RPMI8226 (cell line): ENCODE measurements at places on chromosomes 12 and 14.
A peak's percentile ranks its signal among the peaks of the same experiment; 100 is the strongest.

DNA sequence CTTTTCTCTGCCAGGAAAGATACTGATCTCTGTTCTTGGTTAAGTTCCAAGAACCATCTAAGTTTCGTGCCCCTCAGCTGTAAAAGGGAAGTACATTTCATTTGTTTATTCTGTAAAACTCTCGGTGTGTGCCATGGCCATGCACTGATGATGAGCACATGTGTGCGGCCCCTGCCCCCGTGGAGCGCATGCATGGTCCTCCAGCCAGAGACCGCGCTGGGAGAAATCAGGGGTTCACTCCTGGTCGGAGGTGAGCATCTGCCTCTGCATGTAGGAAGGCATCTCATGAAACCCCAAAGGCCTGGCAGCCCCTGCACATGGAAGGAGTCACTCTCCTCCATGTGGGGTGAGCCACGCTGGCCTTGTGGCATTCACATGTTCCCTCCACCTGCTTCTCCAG, 102.5 kb upstream of the RTL1 start:
- DNase-seq: no peak

GRCh38 chr12:71727958-71728357, 26.7 kb upstream of the RAB21 start:
- DNase-seq: no peak

- no peak for DNase-seq
These were observed 91.1 kb downstream of the IRF2BPL start for GRCh38 chr14:76937181-76938091.

DNA sequence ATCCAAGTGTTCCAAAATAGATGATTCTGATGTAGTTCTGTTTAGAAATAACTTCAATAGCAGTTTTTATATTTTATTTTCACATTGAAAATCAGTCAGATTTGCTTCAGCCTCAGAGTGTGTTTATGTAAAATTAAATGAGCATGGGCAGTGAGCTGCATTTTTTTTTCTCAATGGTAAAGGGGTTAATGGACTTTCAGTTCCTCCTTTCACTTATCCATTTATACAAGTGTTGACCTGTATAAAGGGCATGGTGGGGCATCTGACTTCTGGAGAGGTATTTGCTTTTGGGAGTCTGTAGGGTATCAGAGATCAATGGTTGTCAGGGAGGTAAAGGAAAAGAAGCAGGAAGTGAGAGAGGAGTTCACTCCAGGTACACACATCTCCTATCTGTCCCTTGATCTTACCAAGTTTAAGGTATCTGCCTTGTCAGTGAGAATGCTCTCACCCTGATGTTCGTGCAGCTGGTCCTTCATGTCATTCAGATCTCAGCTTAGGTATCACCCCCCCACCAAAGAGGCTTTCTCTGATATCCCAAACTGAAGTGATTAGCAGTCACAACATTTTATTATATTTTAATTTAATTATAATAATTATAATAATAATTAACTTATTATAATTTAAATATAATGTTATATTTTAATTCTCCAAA, 181.6 kb upstream of the LMNTD1 start:
- peak; percentile 5 for DNase-seq

DNA sequence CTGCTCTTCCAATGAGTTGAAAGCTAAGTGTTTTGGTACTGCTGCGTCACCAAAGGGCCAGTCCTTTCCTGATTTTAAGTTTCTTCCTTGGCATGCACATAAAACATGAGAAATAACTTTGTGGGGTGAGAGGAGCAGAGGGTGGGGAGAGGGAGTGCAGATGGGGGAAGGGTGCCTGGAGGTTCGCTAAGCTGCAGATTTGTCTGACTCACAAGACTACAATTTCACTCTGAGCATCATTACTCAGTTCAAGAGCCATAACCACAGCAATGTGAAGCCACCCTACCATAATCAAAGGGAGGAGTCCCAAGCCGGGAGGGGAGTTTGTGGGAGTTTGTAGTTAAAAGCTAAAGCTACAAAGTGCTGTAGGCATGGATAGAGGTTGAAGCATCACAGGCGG, 136.1 kb downstream of the ANO2 start:
- no peak for DNase-seq

GRCh38 chr12:6171409-6172015, 28.7 kb upstream of the CD9 start:
- no peak for DNase-seq

GRCh38 chr14:60926002-60926401, 54.9 kb downstream of the TRMT5 start:
- no peak for DNase-seq

DNA sequence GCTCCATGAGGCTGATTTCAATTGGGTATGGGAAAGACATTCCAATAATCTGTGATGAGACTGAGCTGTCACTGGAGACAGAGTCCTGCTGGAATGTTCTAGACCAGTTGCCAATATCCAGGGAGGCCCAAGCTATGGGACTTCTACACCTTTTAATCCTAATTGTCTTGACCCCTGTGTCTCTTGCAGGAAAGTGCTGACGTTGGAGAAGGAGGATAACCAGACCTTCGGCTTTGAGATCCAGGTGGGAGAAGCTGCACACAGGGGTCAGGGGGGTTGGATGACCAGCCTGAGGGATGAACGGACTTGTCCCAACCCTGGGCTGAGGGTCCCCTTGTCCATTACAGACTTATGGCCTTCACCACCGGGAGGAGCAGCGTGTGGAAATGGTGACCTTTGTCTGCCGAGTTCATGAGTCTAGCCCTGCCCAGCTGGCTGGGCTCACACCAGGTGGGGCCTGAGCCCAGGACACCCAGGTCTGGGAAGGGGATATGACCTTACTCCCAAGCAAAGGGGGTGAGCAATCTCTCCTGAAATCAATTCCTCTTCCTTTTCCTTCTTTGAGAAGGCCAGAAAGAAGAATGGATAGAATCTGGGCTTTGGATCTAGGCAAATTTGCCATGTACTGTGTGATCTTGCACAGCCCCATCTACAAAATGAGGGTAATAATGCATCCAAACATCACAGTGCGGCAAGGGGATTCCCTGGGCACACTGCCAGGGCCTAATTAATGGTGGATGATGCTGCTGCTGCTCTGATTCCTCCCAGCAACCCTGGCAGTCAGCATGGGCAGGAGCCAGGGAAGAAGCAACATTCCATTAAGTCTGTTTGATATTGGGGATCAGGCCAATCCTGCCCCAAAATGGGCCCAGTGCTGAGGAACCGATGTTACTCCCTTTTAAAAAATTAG, 4.2 kb downstream of the TAMALIN start:
- DNase-seq: no peak

GRCh38 chr12:56634242-56634836, 4.2 kb upstream of the BAZ2A start:
- peak; percentile 77 for DNase-seq

DNA sequence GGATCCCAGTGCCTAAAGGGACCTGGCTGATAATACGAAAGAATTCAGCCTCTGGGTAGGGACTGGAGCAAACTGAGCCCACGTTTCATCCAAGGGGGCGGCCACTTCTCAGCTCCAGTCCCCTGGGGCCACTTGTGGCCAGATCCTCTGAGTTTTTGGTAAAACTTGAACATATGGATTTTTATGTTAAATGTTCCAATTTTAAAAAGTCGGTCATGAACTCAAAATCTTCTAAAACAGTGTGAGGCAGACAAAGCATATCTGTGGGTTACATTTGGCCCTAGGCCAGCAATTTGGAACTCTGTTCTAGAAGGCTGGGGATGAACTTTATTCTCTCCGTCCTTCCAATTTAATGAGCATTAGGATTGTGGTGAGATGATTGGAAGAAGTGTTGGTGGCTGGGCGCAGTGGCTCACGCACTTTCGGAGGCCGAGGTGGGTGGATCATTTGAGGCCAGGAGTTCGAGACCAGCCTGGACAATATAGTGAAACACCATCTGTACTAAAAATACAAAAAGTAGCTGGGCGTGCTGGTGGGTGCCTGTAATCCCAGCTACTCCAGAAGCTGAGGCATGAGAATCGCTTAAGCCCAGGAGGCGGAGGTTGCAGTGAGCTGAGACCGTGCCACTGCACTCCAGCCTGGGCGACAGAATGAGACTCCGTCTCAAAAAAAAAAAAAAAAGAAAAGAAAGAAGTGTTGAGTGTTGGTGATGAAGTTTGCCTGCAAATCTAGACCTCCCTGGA, 3.0 kb upstream of the PPP1CC start:
- peak; percentile 20 for DNase-seq

- DNase-seq: no peak
These were observed 26.9 kb downstream of the MDM1 start for GRCh38 chr12:68305278-68305677.

GRCh38 chr12:130828895-130829294, 10.2 kb downstream of the STX2 start:
- DNase-seq: no peak

- DNase-seq: no peak
These were observed 107.6 kb downstream of the RFLNA start for GRCh38 chr12:124402248-124403066.

DNA sequence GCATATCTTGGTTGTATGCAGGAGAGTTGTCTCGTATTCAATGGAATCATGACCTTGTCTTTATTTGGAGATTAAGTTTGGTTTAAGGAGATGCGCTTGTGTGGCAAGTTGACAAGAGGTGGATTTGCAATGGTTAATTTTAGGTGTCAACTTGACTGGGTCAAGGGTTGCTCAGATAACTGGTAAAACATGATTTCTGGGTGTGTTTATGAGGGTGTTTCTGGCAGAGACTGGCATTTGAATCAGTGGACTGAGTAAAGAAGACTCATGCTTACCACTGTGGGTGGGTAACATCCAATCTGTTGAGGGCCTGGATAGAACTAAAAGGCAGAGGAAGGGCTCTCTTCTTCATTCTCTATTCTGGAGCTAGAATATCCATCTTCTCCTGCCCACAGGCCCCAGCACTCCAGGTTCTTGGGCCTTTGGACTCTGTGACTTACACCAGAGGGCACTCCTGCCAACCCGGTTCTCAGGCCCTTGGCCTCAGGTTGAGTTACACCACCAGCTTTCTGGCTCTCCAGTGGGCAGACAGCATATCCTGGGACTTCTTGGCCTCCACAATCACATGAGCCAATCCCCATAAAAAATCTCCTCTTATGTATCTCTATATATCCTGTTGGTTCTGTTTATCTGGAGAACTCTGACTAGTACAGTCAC, 141.5 kb upstream of the ARID2 start:
- no peak for DNase-seq

DNA sequence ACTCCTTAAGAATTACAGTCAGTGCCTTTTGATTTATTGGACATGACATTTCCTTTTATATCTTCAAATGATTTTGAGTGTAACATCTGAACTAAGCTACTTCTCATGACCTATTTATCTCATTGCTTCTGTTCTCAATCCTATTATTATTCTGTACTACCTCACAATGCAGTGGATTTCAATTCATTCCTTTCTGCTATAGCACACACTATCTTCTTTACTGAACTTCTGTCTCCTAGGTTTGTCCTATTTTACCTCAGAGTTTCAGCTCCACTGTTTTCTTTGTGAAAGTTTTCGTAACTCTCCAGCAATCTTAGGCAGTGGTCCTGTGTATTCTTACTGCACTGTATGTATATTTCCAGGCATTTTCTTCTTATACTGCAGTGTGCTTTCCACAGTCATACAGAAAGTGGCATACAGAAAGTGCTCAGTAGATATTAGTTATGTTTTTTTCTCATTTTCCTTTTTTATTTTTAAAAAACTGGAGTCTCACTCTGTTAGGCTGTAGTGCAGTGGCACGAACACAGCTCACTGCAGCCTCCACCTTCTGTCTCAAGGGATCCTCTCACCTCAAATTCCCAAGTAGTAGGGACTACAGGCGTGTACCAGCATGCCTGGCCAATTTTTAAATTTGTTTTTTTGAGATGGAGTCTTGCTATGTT, 368.6 kb upstream of the RGS6 start:
- no peak for DNase-seq

- DNase-seq: no peak
These were observed 94.1 kb downstream of the PAX9 start for GRCh38 chr14:36755756-36756155.

DNA sequence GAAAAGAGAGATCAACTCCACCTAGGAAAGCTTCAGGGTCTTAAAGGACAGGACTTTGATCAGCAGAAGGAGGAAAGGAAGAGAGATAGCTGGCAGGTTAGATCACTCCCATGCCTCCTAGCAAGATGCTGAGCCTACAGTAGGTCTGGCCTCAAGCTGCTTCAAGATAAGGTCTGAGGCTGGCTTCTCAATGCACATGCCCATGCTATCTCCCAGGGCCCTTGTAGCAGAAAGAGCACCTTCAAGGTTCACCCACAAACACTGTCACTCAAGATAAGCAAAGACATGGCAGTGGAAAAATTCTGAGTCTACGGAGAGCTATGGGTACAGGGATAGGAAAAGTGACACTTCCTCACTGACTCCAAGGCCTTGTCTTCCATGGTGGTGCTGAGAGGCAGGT, 14.3 kb downstream of the REM2 start:
- DNase-seq: no peak

GRCh38 chr12:26335651-26336050, 140.3 kb downstream of the SSPN start:
- no peak for DNase-seq

DNA sequence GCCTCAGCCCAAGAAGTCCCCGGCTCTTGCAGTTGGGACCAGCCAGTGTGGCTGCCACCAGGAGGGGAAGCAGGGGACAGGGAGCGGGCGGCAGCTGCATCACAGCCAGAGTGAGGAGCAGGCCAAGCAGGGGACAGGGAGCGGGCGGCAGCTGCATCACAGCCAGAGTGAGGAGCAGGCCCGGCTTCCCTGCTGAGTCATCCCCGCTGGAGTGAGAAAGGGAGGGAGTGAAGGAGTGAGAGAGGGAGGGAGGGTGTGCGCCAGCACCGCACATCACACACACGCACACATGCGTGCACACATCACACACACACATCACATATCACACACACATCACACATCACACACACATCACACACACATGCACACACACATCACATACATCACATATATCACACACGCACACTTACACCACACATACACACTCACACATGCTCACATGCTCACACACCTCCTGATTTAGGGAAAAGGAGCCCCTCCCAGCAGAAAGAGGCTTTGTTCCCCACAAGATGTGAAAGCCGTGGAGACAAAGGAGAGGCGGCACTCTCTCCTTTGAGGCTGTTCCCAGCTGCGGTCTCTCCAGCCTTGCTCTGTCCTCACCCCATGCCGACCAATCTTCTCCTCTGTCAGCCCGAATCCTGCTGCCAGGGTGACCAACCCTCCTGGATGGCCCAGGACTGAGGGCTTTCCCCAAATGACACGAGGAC, 16.7 kb upstream of the ZDHHC22 start:
- no peak for DNase-seq

GRCh38 chr14:56131004-56131864, 13.0 kb downstream of the PELI2 start:
- no peak for DNase-seq

DNA sequence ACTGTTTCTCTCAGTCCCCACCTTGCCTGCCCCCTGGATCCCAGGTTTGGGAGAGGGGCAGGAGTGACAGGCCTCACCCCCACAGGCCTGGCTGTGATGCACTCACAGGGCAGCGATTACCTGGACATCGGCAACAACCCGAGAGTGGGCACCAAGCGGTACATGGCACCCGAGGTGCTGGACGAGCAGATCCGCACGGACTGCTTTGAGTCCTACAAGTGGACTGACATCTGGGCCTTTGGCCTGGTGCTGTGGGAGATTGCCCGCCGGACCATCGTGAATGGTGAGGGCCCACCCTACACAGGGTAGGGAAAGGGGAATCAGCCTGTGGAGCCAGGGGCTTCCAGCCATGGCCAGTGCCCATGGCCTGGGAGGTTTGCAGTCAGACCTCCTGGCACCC, 8.6 kb downstream of the ACVRL1 start:
- no peak for DNase-seq

- DNase-seq: no peak
These were observed 14.7 kb downstream of the GALNT9 start for GRCh38 chr12:132314516-132315233.
